Aorta (tissue), 5 donors: ENCODE measurements at places on chromosomes 12 and 14. TPM values are rescaled to one million over a fixed set of nuclear protein-coding genes. Genes with fewer than 3 reads are reported as not detected.

DNA sequence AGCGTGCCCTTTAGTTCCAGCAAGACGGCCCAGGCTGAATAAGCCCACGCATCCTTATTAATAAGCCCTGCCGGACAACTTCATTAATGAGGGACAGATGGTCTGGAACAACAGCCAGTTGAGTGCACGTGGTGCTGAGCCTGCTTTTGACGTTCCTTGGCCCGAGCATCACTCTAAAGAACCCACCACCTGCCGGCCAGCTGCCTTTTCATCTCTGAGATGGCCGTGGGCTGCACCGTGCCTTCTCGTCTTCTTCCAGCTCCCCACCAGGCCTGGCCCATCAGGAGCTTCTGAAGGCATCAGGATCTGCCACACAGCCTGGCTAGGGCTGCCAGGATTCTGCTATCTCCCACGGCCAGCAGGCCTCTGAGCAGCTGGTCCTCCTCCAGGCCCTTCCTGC is 80.0 kb downstream of the AACS start:
- DNase-seq, result no peak

- peak; percentile 75 for DNase-seq
Observed at GRCh38 chr14:32934073-32934880, 4.4 kb upstream of the NPAS3 start.

DNA sequence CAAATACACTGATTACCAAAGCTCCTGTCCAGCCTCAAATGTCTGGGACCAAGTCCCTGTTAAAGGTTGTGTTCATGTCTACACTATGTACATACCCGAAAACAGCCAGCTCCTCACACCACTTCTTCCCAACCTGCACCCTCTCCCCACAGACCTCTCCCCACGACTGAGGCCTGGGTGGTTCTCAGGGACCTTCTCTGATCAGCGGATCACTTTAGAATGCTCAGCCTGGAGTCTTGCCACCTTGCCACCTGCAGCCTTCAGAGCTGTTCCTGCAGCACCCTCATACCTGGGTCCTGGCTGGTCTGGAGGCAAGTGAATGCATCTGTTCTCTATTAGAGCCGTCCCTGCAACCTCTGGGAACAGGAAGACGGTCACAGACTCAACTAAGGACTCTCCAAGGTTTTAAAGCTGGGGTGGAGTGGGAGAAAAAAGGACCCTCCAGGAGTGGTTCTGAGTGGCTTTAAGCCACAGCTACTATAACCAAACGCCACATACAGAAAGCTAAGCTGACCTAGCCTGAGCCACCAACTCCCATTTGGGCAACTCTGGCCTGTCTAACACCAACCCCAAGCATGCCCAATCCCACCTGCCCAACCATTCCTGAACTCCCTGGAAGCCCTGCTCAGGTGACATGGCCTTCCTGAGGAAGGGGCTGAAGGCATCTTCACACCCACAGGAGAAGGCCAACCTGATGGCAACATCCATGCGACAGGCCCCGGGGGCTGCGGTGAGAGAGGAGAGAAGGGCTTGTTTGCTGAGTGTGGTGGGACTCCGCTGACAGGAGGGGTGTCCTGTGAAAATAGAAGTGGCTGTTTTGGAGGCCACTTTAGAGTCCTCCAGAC is 8.6 kb downstream of the KRT2 start:
- DNase-seq, result no peak

DNA sequence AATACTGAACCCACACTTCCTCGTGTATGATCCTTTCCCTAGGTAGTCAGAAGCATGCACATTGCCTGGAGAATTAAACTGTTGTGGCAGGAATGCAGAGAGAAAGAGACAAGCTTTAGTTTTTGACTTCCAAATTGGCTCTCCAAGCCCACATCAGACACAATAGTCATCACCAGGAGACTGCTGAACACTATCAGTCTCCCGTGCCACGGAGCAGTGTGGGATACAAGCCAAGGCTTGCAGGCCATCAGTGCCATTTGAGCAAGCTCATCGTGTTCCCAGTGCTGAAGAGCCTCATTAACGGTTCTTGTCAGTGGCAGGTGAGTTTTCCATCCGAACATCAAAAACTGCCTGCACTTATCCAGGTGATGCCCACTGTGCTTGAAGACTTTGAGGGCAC is 410.8 kb downstream of the NAV3 start:
- no peak for DNase-seq

DNA sequence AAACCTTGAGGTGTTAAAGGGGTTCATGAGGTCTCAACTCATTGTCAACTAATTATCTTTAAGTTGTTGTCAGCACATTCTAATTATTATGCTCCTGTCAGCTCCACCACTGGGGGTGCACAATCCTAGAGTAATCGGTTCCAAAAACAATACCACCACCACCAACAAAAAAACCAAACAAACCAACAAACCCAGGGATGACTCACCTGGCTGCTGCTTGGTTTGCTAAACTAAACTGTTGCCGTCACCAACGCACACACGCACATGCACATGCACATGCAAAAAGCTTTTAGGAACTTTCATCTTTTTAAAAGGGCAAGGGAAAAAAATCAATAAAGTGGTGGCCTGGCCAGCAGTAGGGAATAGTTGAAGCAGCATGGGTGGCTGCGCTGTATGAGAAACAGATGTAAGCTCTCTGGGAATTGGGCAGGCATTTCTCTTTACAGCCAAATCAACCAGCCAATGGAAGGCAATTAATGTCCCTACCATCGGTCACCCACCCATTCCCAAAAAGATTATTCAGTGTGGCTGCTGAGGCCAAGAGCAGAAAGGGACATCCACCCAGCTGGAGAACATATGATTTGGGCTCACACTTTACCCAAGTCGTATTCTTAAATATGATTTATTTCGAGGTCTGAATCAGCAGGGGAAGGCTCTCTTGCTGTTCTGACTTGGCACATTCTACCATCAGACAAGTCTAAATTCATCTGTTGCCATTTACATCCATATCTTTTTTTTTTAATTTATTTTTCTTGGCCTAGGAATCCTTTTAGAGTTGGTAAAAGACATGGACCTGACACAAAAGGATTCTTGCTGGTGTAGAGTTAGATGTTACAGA is 20.0 kb downstream of the TMEM30B start:
- DNase-seq, result peak; percentile 46

DNA sequence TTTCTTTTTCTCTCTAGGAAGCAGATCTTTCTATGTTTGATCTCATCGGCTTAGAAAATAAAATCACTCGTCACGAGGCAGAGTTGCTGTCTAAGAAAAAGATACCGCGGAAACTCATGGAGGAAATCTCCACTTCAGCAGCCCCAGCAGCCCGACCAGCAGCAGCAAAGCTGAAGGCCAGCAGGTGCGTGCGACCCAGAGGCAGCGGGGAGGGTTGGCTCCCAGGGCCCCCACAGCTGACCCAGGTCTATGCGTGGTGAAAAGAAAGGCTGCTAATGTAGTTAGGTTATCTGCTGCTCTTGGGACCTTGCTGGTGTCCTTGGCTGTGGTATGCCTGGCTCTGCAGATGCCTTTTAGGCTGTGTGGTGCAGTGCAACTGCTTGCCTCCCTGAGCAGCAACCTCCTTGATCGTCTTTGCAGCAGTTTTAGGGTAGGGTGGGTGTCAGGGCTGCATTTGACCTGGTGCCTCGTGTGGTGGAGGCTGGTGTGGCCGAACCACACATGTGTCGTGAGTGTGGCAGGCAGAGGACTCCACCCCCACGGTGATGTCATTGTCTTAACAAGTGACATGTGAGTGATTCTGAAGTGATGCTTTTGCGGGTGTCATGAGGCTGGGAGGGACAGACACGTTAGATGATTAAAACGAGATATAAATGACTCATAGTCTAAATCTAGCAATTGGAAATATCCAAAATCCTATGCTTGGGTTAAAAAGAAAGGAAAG is 68.6 kb downstream of the EP400 start:
- DNase-seq, result no peak

- DNase-seq, result no peak
Observed at GRCh38 chr12:109951136-109951535, 45.0 kb downstream of the GIT2 start.

DNA sequence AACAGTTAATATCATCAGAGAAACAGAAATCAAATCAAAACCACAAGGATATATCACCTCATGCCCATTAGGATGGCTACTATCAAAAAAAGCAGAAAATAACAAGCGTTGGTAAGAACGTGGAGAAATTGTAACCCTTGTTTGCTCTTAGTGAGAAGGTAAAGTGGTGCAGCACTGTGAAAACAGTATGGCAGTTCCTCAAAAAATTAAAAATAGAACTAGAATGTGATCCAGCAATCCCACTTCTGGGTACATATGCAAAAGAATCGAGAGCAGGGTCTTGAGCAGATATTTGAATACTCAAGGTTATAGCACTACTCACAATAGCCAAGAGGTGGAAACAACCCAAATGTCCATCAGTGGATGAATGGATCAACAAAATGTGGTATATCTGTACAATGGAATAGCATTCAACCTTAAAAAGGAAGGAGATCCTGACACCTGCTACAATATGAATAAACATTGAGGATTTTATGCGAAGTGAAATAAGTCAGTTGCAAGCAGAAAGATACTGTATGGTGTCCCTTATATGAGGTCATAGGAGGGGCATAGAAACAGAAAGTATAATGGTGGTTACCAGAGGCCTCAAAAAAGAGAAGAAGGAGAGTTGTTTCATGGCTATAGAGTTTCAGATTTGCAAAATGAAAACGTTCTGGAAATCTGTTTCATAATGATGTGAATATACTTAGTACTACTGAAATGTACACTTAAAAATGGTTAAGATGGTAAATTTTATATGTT is 131.0 kb upstream of the EEA1 start:
- DNase-seq, result no peak

GRCh38 chr12:123482876-123483275 is 24.9 kb downstream of the SNRNP35 start:
- no peak for DNase-seq

DNA sequence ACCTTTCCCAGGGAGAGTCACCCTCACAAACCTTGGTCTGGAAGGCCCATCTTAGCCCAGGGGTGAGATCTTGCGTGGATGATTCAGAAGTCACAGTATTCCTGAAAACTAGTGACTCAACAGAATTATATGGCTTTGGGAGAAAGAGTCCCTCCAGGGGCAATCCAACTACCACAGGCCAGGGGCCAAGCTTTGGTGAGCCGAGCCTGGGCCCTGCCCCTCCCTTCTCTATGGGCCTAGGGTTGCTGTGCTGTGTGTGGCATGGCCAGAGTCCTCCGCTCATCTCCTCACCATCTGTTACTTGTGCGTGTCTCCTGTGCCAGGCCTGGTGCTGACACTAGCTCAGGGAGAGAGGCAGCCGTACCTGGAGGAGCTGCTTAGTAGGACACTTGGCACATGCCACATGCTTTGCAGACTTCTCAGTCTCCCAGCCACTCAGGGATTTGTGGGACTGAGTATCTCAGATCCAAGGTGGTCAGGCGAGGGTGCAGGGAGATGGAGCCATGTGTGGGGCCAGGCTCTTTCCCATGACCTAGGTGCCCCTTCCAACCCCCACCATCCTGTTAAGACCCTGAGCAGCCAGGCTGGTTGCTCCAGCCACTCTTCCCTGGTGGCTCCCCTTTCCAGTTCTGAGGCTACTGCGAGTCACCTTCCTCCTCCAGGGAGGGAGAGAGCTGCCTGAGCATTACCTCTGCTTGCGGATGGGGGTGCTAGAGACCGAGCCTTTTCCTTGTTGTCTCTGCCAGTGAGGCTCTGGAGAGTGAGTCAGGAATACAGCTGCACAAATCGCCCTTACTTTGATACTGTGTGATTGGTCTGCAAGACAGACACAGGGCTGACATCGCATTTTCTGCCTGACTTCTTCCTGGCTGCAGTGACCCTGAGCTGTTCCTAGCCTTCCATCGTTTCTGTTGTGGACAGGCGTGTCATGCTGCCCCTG is 94.1 kb downstream of the SLC25A47 start:
- DNase-seq, result peak; percentile 72

- DNase-seq, result no peak
Observed at GRCh38 chr12:62629971-62630739, 163.5 kb downstream of the MON2 start.

- DNase-seq, result no peak
Observed at GRCh38 chr12:51766067-51766676, 82.3 kb downstream of the FIGNL2 start.

- no peak for DNase-seq
Observed at GRCh38 chr14:105014631-105015030, 6.3 kb downstream of the CDCA4 start.

GRCh38 chr12:90618586-90618985 is 336.4 kb downstream of the CCER1 start:
- DNase-seq, result no peak

DNA sequence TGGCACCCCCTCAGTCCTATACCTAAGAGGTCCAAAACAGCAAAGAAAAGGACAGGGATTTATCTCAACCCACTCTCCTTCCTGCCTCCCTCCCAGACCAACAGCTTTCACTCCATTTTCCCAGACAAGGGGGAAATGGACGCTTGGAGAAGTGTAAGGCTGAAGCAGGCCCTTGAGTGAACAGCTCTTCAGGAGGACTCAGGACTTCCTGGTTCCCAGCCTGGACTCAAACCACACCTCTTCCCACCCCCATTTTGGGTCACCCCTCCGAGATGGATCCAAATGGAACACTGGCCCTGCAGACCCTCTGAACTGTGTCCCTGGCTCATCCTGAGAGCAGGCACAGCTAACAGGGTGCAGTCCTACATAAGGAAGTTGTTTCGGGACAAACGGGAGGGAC is 2.7 kb downstream of the KMT2D start:
- DNase-seq, result no peak

Gene TMEM30B
- 9.9 TPM for polyA plus RNA-seq

Gene PLEKHG7
- not detected for polyA plus RNA-seq

Gene APOF
- 0.50 TPM for polyA plus RNA-seq

Gene TOMM20L
- not detected for polyA plus RNA-seq

Gene TRAFD1
- 8.9 TPM for polyA plus RNA-seq
